ENCODE measurements at places on chromosomes 13 and 19. TPM values are rescaled to one million over a fixed set of nuclear protein-coding genes. Genes with fewer than 3 reads are reported as not detected.
A peak's percentile ranks its signal among the peaks of the same experiment; 100 is the strongest.

GRCh38 chr19:16359074-16359473 is 34.4 kb downstream of the KLF2 start:
- H3K27ac ChIP-seq = peak overlapping the region; percentile 2
- no peak overlapping the region for H3K4me3 ChIP-seq
- no peak for DNase-seq
- no peaks in the 10 kb centered on the region for H3K27me3 ChIP-seq
- peaks cover 7% of the 10 kb centered on the region for H3K4me1 ChIP-seq
- peaks cover 7% of the 10 kb centered on the region for H3K36me3 ChIP-seq

DNA sequence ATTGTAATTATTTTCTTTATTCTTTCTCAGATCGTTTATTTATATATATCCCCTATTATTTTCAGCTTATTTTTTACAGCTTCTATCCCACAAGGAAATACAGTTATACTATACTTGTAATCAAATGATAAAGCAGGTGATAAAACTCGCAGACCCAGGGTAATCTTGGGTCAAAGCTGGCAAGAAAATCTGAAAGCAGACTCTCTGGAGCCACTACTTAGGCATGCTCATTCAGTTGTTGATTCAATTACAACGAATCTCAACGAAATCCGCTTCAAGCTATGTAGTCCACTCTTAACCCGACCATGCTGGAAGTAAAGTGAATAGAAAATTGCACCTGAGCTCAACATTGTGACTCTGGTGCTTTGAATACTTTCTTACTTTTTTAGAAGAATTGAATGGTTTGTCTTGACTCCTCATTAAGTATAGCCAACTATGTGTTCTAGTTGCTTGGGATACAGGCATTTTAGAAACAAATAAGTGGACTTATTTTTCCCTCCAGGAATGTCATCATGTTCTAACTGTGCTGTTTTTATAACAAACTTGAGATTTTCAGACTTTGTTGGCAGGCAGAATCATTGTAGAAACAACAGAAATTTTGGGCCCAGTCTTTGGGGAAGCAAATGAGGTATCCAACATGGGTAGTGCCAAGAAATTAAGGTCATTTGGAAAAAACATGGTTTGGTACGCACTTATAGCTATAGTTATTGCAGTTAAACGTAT is 21.4 kb downstream of the ESD start:
- no peaks in the 10 kb centered on the region for H3K27me3 ChIP-seq
- H3K4me1 ChIP-seq = no peaks in the 10 kb centered on the region
- no peak overlapping the region for H3K4me3 ChIP-seq
- H3K27ac ChIP-seq = no peak overlapping the region
- H3K36me3 ChIP-seq = peaks cover 45% of the 10 kb centered on the region

Gene NLRP5
- total RNA-seq = not detected

GRCh38 chr13:50244713-50245574 is 229.7 kb downstream of the KCNRG start:
- no peak overlapping the region for H3K27ac ChIP-seq
- no peaks in the 10 kb centered on the region for H3K36me3 ChIP-seq
- DNase-seq = no peak
- peaks cover 8% of the 10 kb centered on the region for H3K27me3 ChIP-seq
- peaks cover 13% of the 10 kb centered on the region for H3K4me1 ChIP-seq

GRCh38 chr19:5978606-5979552 is 939 bp upstream of the RANBP3 start:
- H3K4me1 ChIP-seq = peaks cover 30% of the 10 kb centered on the region
- peaks cover 11% of the 10 kb centered on the region for H3K36me3 ChIP-seq
- H3K27ac ChIP-seq = no peak overlapping the region
- H3K4me3 ChIP-seq = peak overlapping the region; percentile 96
- peaks cover 9% of the 10 kb centered on the region for H3K27me3 ChIP-seq

DNA sequence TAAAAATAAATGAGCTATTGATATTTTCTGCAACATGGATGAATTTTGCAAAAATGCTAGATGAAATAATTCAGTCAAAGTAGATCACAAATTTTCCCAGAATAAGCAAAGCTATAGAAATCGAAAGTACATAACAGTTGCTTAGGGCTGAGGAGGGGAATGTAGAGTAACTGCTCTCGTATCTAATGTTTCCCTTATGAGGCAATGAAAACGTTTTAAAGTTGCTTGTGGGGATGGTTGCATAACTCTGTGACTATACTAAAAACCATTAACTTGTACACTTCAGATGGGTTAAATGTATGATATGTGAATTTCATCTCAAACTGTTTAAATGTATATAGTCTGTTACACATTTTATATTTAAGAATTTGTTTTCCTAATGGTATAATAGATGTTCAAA is 231.7 kb downstream of the GGACT start:
- H3K36me3 ChIP-seq = peaks cover 5% of the 10 kb centered on the region
- DNase-seq = no peak
- H3K27ac ChIP-seq = no peak overlapping the region

Gene SIGLEC10
- total RNA-seq = 0.44 TPM

Gene MEDAG
- total RNA-seq = 1.9 TPM

GRCh38 chr19:38644719-38645118 is 2.7 kb upstream of the ACTN4 start:
- no peak for DNase-seq
- 0 out of 2 replicates have a peak overlapping the region, but pooled peaks have one; percentile 90 for H3K27ac ChIP-seq
- no peaks in the 10 kb centered on the region for H3K27me3 ChIP-seq
- H3K36me3 ChIP-seq = no peaks in the 10 kb centered on the region
- H3K4me1 ChIP-seq = peaks cover 33% of the 10 kb centered on the region
- no peak overlapping the region for H3K4me3 ChIP-seq

Gene CYP2S1
- total RNA-seq = 173 TPM

GRCh38 chr13:77555246-77555645 is 19.7 kb downstream of the SCEL start:
- H3K27ac ChIP-seq = no peak overlapping the region
- no peak for DNase-seq
- H3K27me3 ChIP-seq = no peaks in the 10 kb centered on the region
- H3K4me1 ChIP-seq = no peaks in the 10 kb centered on the region

DNA sequence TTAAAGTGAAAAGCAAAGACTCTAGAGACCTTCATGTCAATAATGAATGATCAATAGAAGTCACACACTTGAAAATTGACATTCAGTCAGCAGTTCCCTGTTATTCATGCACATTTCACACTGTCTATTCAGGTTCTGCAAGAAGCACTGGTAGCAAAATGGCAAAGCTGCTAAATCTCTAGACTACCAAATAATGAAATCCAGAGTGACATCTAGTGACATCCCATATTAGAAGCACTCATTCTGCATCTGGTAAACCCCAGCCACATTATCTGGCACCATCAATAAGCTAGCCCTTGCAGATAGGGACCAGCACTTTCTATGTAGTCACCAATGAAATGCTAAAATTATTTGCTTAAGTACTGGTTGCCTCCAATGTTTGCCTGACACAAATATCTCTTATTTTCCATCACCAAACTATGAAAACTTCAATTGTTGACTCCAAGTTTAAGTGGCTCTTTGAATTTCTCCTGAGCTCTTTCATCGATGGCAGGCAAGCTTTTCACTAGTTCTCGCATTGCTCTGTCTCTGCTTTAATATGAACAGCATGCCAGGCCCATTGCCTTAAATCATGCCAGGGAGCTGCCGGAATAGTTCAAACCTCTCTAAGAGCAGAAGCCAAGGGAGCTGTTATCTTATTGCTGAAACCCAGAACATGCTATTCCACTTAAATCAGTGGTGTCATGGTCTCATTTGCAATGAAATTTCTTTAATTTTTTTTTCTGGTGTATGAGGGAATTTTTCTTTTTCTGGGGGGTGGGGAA is 409.9 kb downstream of the MZT1 start:
- peaks cover 20% of the 10 kb centered on the region for H3K4me1 ChIP-seq
- no peak overlapping the region for H3K4me3 ChIP-seq
- H3K27me3 ChIP-seq = no peaks in the 10 kb centered on the region

Gene KLK15
- total RNA-seq = not detected

Gene STK11
- total RNA-seq = 106 TPM

- peaks cover 50% of the 10 kb centered on the region for H3K4me1 ChIP-seq
- H3K27ac ChIP-seq = peak overlapping the region; percentile 88
- no peaks in the 10 kb centered on the region for H3K27me3 ChIP-seq
- no peak overlapping the region for H3K4me3 ChIP-seq
- no peaks in the 10 kb centered on the region for H3K36me3 ChIP-seq
- no peak for DNase-seq
These were observed 337.7 kb downstream of the DNAJC15 start for GRCh38 chr13:43360892-43361610.

Gene FOSB
- 5.4 TPM for total RNA-seq

DNA sequence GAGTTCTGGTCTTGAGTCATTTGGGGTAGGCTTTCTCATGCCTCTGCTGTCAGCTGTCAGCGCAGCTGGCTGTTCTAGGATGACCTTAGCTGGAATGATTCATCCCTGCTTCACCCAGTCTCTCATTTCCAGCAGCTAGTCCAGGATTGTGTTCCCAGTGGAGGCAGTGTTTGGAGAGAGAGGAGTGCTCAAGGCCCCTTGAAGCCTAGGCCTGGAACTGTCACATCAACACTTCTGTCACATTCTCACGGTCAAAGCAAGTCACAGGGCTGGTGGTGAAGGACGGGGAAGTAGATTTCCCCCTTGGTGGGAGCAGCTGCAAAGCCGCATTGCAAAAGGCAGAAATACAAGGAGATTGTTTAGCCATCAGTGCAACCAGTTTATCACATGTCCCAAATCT is 15.2 kb downstream of the TPT1 start:
- DNase-seq = no peak
- H3K27me3 ChIP-seq = no peaks in the 10 kb centered on the region
- H3K27ac ChIP-seq = peak overlapping the region; percentile 70
- no peaks in the 10 kb centered on the region for H3K36me3 ChIP-seq
- peaks cover 2% of the 10 kb centered on the region for H3K4me1 ChIP-seq

GRCh38 chr19:10431254-10431942 is 11.1 kb downstream of the PDE4A start:
- DNase-seq = peak; percentile 34
- H3K36me3 ChIP-seq = no peaks in the 10 kb centered on the region
- peaks cover 70% of the 10 kb centered on the region for H3K27me3 ChIP-seq
- H3K4me3 ChIP-seq = peak overlapping the region; percentile 68
- no peak overlapping the region for H3K27ac ChIP-seq
- peaks cover 16% of the 10 kb centered on the region for H3K4me1 ChIP-seq

Gene CLEC17A
- total RNA-seq = not detected

GRCh38 chr13:20053891-20054290 is 95.4 kb downstream of the ZMYM2 start:
- no peaks in the 10 kb centered on the region for H3K27me3 ChIP-seq
- peak overlapping the region; percentile 47 for H3K27ac ChIP-seq
- H3K4me3 ChIP-seq = no peak overlapping the region
- H3K36me3 ChIP-seq = peaks cover 50% of the 10 kb centered on the region
- DNase-seq = no peak
- H3K4me1 ChIP-seq = peaks cover 56% of the 10 kb centered on the region

Gene C1QTNF9B
- total RNA-seq = not detected

DNA sequence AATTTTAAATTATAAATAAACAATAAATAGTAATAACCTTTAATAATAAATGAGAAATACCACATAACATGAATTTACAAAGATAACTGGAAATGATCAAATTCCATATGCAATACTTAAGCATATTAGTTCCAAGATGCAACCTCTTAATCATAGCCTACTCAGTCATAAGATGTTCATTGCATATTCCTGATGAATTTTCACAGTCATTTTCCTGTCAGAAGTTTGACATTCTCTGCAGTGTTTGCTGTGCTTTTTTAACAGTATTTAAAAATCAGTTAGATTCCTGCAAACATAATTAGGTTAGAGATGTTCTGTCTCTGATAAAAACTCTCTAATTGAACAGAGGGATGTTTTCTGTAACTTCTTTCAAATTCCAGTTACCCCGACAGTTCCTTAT is 28.6 kb upstream of the HTR2A start:
- no peak overlapping the region for H3K27ac ChIP-seq
- H3K4me3 ChIP-seq = no peak overlapping the region
- H3K27me3 ChIP-seq = no peaks in the 10 kb centered on the region
- DNase-seq = no peak

GRCh38 chr13:110430391-110431336 is 123.6 kb downstream of the COL4A2 start:
- peaks cover 23% of the 10 kb centered on the region for H3K36me3 ChIP-seq
- no peak overlapping the region for H3K4me3 ChIP-seq
- no peak for DNase-seq
- no peak overlapping the region for H3K27ac ChIP-seq

GRCh38 chr13:35690581-35691207 is 214.2 kb upstream of the MAB21L1 start:
- peaks cover 2% of the 10 kb centered on the region for H3K4me1 ChIP-seq
- no peak overlapping the region for H3K27ac ChIP-seq
- H3K4me3 ChIP-seq = no peak overlapping the region
- no peak for DNase-seq

DNA sequence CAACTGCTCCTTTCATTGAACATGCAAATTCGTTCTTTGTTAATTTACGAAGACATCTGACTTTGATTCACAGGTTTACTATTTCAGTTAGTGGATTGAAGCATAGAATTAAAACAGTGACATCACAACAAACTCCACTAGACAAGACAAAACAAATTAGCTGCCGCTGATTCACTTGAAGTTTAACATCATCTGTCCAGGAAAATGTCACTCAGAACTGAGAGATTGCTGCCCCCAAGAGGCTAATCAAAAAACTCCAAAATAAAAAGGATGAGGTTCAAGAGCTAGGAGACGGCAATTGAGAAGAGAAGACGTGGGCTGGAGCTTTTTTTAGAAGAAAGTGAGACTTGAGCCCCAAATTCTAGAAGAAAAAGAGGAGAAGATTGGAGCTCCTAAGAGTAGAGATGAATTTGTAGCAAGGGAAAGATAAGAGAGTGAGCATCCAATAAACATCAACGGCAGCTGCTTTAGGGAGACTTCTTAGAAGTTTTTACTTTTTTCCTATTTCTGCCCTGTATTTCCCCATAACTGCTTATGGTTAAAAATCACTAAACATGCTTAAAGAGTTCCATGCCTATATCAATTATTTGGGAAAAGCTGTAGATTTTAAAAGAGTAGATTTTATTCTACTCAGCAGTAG is 40.8 kb upstream of the TPP2 start:
- H3K4me1 ChIP-seq = no peaks in the 10 kb centered on the region
- no peak overlapping the region for H3K27ac ChIP-seq
- no peaks in the 10 kb centered on the region for H3K27me3 ChIP-seq
- no peak overlapping the region for H3K4me3 ChIP-seq

DNA sequence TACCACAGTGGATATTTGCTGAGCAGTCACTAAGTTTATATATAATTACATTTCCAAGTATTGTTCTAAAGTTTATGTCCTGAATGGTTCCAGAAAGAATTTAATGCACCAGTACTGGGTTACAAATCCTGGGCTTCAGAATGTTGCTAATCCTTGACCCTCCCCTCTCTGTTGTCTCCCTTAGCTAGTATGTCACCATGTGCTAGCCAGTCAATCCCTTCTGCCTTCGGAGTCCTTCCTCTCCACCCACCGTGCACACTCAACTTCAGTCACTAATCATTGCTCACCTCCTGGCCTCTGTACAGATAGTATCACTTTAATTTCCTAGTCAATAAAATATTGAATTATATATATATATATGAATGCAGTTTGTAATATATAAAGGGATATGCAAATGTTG is 7.5 kb downstream of the FAM124A start:
- no peaks in the 10 kb centered on the region for H3K27me3 ChIP-seq
- peaks cover 76% of the 10 kb centered on the region for H3K4me1 ChIP-seq
- no peak for DNase-seq
- no peak overlapping the region for H3K4me3 ChIP-seq
- peaks cover 46% of the 10 kb centered on the region for H3K36me3 ChIP-seq
